CD8-positive, alpha-beta memory T cell (primary cell): ENCODE measurements at places on chromosomes 12 and 14. TPM values are rescaled to one million over a fixed set of nuclear protein-coding genes. Genes with fewer than 3 reads are reported as not detected.

DNA sequence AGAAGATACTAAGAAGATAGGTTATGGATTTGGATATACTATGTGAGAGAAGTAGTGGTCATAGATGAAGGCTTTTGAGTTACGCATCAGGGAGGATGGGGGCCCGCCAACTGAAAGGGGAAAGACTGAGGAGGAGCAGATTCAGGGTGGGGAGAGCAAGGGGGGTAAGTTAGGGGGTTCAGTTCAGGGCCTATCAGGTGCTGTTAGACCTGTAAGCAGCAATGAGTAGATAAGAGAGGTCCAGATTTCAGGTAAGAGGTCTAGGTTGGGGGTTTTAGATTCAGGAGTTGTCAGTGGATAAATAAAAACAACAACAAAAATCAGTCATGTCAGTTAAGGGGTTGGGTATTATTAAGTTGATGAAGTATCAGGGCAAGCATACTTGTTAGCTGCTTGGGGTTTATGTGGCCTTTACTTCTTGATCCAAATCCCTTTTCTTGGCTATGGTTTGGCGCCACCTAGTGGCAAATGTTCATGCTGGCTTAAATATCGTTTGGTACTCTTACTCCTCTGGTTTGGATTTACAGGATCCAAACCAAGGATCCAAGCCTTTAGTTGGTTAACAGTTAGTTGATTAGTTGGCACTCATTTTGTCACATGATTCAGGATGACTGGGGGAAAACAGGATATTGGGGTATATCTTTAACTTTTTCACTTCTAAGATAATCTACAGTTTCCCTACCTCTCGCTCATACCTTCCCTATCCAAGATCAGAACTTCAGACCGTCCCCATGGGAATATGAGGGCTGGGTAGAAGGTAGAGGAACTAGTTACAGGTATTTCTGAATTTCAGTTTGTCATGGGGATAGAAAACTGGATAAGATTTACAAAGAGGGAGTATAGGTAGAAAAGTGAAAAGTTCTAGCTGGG, 65.1 kb downstream of the PCNX1 start:
- peak; percentile 86 for DNase-seq

DNA sequence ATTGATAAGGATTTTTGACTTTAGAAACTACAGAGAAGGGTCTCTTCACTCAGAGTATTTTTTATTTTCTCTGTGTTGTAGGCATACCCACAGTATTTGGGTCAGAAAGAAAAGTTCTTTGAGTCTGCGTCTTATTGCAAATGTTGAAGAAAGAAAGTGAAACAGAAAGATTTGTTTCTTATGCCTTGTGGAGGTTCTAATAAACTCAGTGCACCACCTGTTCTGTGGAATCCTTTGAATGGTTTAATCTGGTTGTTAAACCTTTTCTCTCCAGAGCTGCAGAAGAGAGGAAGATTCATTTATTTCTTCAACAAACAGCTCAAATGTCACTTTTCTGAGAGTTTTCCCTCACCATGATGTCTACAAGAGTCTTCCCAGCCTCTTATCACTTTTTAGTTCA, 146.6 kb upstream of the PLEKHG7 start:
- DNase-seq: peak; percentile 21

Gene HVCN1
- 18.5 TPM for total RNA-seq

Gene CLEC4D
- not detected for total RNA-seq

Gene PTMS
- 87.2 TPM for total RNA-seq

DNA sequence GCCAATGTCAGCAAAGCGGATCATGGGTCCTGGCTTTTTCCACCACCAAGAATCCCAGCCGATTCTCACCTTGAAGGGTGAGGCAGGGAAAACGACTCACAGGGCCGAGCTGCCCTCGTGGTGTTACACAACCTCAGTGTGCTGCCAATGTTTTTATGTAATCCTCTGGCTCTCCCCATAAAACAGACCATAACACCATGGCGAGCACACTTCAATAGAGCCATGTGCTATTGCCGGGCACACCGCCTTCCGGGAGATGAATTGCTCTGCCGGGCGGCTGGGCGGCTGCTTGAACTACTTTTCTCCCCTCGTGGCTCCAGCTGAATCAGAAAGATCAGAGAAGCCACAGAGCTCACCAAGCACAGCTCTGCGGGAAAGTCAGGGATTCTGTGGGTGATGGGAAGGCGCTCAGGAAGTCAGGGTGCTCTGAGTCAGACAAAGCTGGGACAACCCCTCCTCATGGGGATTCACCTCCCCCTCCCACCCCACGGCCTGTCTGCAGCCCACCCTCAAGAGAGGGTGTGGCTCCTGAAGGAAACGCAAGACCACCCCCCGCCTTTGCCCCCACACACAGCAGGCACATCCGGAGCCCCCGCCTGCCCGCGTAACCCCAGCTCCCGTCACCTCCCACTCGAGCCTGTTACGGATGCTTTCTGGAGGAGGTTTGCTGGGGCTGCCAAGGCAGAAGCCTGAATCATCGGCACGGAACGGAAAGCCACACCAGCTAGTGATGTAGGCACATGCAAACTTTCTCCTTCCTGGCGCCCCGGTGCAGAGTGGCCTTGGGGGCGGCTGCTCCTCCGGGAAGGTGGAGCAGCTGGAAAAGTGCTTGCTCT, 1.8 kb downstream of the GALNT9 start:
- DNase-seq: no peak

- no peak for DNase-seq
Observed at GRCh38 chr14:31950764-31951637, 126.1 kb upstream of the ARHGAP5 start.

- no peak for DNase-seq
Observed at GRCh38 chr12:121618659-121619233, 7.6 kb upstream of the ORAI1 start.

Gene MIPOL1
- not detected for total RNA-seq

GRCh38 chr12:76255692-76256091, 92.5 kb downstream of the BBS10 start:
- DNase-seq: no peak

GRCh38 chr14:31292937-31293616, 85.5 kb upstream of the HECTD1 start:
- DNase-seq: no peak

Gene TM7SF3
- 38.8 TPM for total RNA-seq

GRCh38 chr14:76941946-76942805, 86.3 kb downstream of the IRF2BPL start:
- DNase-seq: no peak

DNA sequence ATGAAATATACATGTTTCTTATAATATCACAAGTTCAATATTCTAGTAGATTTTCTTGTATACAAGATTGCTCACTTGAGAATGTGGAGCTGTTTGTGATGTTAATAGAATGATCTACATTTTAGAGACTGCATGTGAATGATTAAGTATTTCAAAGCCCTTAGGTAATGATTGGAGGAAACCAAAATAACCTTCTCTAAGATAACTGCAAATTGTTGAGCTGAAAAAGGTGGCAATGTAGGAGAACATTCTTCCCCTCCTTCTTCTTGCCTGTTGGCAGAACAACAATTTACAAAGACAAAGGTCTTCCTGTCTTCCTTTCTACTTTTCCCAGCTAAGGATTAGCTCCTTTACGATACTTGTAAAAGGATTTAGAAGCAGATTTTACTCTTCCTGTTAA, 2.0 kb upstream of the CLEC6A start:
- no peak for DNase-seq

Gene CMKLR1
- total RNA-seq: 0.57 TPM

DNA sequence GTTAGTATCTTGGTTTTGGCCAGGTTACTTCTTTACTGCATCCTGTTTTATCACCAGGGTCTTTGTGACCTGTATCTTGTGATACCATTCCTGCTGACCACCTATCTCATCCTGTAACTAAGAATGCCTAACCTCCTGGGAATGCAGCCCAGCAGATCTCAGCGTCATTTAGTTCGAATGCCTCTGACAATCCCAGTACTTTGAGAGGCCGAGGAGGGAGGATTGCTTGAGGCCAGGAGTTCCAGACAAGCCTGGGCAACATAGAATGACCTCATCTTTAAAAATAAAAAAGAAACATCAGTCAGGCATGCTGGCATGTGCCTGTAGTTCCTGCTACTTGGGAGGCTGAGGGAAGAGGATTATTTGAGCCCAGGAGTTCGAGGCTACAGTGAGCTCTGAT, 206.5 kb downstream of the SUDS3 start:
- no peak for DNase-seq

GRCh38 chr14:35349496-35350365, 54.8 kb downstream of the NFKBIA start:
- DNase-seq: no peak

- no peak for DNase-seq
Observed at GRCh38 chr14:27015065-27015464, 417.2 kb upstream of the NOVA1 start.

Gene FBRSL1
- total RNA-seq: 62.1 TPM

- DNase-seq: no peak
Observed at GRCh38 chr14:100907240-100907639, 3.7 kb upstream of the RTL1 start.

Gene ADCK1
- total RNA-seq: 5.9 TPM

- DNase-seq: no peak
Observed at GRCh38 chr14:99774556-99775307, 18.5 kb upstream of the EML1 start.

DNA sequence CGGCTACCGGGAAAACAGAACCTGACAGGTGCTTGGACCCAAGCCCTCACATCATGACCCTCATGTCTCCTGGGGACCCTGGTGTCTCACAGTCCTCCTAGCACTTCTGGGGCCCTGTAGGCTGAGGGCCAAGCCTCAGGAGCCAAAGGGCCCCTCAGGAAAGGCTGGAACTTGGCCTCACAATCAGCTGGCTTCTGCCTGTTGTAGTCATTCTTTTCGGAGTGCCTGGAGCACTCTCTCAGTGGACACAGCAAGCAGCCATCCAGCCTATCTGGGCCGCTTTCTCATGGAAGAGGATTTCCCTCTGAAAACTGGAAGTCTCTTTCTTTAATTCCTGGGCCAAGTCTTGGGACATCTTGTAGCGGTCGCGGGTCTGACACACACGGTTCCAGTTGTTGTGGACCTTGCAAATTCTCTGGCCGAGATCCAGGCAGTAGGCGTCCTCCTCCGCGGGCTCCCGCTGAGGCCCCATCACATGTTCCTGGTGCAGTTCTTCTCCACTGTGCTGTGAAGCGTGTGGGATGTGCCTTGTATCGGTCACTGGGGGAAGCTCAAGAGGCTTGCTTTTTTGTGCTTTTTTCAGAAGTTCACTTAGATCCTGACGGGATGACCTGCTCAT, 169.3 kb downstream of the EMP1 start:
- no peak for DNase-seq

GRCh38 chr12:62934239-62934798, 631 bp downstream of the PPM1H start:
- no peak for DNase-seq

DNA sequence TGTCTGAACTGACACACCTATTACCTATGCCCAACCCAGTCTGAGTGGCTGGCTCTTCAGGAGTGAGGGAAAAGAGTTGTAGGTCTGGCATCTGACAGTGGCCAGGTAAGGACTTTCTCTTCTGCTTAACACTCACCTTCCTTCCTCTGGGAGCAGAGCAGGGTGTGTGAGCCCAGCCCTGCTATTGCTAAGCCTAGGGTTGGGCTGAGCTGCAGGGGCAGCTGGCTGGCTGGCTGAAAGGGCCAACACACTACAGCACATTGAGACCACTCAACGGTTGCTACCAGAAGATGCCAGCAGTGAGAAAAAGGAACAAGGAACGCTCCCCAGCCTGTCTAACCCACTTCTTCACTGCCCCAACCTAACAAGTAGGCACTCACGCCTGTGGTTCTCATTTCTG, 201.2 kb downstream of the DPF3 start:
- no peak for DNase-seq

Gene ZNF891
- total RNA-seq: 2.0 TPM

Gene RPAP3
- total RNA-seq: 58.1 TPM

GRCh38 chr12:22310275-22310674, 24.2 kb downstream of the ST8SIA1 start:
- no peak for DNase-seq

GRCh38 chr12:8866429-8866828, 44.0 kb downstream of the A2ML1 start:
- no peak for DNase-seq

GRCh38 chr12:109795023-109795422, 38.2 kb downstream of the TRPV4 start:
- no peak for DNase-seq

DNA sequence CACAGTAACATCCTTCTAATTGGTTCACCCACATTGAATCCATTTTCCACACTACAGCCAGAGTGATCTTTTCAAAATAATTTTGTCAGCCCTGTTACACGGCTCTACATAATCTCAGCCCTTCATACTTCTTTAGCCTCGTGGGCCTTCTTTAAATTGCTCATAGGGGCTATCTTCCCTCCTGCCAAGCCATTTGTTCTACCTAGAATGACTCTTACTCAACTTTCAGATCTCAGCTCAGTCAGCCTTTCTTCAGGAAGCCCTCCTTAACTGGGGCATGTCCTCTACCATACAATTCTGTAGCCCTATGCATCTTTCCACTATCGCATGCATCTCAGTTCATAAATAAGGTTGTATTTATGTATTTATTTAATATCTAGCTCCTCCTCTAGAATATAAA, 39.7 kb downstream of the CEP128 start:
- DNase-seq: no peak

DNA sequence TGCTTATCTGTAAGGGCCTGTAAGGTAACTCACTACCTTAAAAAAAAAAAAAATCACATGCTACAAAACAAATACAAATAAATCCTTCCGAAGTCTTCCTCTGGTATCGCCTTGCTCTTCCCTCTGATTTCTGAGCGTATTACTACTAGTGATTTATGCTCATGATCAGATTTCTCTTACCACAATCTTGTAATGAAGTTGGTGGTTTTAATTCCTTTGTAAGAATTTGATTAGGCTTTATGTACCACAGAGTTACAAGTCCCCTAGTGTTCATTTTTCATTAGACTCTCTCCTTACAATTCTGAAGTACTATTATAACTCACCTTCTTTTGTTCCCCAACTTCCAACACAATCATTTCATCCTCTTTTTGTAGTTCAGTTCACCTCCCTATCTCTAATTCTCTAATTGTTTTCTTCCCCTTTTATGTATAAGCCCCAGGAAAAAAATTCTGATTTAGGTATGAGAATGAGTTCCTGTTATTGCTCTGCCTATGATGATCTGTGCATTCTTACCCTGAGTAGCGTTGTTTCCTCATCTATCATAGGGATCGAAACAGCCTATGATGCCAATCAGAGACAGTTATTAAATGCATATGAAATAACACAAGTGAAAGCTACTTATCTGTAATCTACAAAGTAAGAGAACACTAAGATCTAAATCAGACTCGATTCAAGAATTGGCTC, 81.5 kb downstream of the EPS8 start:
- no peak for DNase-seq

Gene ADSS1
- total RNA-seq: 1.4 TPM

DNA sequence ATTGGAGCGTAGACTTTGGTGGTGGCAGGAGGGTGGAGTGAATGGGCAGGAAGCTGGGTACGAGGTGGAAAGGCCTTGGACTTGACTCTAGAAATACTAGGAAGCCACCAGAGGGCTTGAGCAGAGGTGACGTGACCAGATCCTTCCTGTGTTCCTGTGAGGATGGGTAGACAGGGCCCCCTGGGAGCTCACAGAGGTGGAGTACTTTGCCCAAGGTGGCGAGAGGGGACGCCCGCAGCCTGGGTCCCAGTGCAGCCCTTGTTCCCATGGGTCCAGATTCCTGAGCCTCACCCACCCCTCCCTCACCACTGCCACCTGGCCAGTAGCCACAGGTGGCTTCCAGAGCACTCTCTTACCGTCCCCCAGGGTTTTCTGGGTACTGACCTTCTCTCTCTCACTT, 89.8 kb downstream of the KIF26A start:
- no peak for DNase-seq
